ENCODE measurements at places on chromosomes 4 and X.

GRCh38 chr4:143402776-143403552 is 66.3 kb downstream of the GAB1 start:
- DNase-seq, result no peak

- DNase-seq, result no peak
Observed at GRCh38 chr4:8029689-8030088, 90.0 kb upstream of the AFAP1 start.

DNA sequence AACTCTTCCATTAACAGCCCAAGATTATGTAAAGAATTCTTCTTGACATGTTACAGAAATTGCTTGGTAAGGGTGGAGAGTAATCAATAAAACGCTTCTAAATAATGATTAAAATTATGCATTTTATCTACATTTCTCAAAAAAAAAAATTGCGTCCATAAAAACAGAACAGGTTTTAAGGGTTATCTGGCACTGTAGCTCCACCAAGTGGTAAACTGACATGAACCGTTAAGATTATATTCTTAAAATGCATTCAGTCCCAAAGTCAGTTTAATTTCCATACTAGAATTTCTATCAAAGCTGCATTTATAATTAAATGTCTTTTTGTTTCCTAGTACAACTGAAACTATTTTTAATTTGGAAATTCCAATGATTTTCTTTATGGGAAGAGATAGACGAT is 214.0 kb upstream of the UGT8 start:
- DNase-seq, result no peak

DNA sequence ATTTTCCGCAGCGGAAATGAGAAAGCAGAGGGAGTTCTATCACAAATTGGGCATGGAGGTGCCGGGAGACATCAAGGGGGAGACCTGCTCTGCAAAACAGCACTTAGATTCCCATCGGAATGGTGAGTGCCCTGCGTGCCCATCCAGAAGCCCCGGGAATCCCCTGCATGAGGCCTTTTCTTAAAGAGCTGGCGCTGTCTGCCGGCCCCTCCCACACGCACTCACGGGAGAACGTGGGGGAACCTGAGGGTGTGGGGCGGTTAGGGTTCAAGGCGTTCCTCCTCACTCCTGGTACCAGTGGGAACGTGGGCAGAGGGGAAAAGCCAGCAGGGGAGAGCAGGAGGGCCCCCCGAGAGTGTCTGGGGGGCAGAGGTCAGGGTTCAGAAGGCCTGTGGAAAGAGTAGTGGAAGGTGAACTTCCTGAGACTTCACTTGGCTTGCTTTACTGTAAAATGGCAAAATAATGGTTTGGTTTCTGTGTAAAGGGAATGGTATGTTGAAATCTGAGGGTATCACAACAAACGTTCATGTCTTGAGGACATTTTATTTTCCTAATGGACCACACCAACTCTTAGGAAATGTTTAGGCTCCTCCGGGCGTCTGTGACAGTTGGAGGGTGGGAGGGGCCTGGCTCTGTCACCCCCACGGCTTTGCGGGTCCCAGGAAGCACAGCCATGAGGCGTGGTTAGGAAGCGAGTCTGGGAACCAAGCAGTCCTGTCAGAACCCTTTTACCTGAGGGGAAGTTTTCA is 38.0 kb downstream of the PCGF3 start:
- no peak for DNase-seq

- peak; percentile 51 for DNase-seq
Observed at GRCh38 chr4:42655921-42656678, 805 bp downstream of the ATP8A1 start.

- no peak for DNase-seq
Observed at GRCh38 chrX:54030329-54030728, 13.9 kb downstream of the PHF8 start.

DNA sequence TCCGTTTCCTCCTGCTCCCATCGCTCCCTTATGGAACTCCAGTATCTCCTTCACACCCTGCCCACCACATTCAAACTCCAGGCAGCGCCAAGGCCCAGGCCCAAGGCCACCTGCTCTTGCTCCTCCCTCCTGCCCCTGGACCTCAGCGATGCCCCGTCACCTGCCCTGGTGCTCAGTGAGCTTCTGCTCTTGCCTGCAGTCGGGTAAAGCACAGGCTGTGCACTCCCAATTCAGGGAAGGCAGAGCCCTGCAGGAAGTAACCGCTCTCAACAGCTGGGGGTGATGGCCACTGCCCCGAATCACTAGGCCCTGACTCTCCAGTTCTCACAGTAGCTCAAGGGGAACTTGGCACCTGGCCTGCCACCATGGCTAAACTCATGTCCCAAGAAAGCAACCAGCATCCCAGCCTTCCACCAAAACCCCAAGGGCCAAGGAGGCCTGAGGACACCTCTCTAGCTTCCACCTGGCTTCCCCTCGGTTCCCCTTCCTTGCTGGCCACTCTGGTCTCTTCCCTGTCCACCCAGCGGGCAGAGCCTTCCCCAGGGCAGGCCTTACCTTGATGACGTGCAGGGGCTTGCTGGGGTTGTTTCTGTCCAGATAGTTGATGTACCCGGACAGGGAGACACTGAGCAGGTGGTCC is 29.3 kb downstream of the WDR1 start:
- no peak for DNase-seq

GRCh38 chr4:94451051-94451694 is 569 bp upstream of the PDLIM5 start:
- no peak for DNase-seq

DNA sequence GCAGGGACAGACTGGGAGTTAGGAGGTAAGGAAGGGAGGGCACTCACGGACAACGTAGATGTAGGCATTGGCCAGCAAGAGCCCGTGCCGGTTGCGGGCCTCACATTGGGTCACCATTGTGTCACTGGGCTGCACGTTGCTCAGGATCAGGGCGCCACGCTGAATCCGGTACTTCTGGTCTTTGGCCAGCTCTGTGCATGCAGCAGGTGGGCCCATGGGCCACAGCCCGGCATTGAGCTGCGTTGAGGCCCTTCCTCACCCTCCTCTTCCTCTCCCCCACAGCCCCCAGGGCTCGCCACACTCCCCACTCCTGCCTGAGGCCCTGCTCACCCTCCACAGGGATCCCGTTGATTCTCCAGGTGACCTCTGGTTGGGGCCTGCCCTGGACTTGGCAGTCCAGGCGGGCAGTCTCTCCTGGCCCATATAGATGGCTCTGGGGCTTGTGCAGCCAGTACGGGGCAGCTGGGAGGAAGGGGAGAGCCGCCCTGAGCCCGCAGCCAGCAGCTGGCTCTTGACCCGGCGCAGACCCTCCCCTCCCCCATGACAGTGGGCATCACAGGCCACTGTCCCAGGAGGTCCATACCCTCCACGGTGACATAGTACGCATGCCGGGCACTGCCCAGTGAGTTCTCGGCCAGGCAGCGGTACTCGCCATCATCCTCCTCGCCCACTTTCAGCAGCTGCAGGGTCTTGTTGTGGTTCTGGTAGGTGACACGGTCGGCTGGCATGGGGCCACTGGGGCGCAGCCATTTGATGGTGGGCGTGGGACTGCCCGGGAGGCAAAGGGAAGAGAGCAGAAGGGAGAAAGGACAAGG is 16.3 kb downstream of the L1CAM start:
- DNase-seq, result no peak

DNA sequence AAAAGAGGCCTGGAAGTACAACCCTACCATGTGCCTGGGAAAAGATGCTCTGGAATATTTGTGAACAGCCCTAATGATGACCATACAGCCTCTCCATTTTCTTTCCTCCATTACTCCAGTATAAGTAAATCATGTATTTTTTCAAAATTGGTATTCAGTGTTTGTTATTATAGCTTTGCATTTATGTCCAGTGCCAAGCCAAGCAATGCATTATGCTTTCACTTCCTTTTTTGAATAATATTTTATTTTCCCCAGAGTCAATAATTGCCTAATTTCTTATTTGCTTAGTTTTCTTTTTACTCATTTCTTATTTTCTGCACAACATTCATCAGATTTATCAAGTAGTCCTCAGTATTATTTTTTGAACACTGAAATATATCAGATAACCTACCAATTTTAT is 49.3 kb upstream of the EOLA2 start:
- DNase-seq, result no peak

GRCh38 chrX:17876135-17876534 is 15.0 kb upstream of the RAI2 start:
- DNase-seq, result no peak

- DNase-seq, result no peak
Observed at GRCh38 chrX:45198301-45198700, 2.4 kb downstream of the DIPK2B start.

- DNase-seq, result no peak
Observed at GRCh38 chr4:90943311-90943710, 816.1 kb downstream of the CCSER1 start.

- DNase-seq, result no peak
Observed at GRCh38 chrX:149984411-149984810, 46.1 kb upstream of the EOLA2 start.

DNA sequence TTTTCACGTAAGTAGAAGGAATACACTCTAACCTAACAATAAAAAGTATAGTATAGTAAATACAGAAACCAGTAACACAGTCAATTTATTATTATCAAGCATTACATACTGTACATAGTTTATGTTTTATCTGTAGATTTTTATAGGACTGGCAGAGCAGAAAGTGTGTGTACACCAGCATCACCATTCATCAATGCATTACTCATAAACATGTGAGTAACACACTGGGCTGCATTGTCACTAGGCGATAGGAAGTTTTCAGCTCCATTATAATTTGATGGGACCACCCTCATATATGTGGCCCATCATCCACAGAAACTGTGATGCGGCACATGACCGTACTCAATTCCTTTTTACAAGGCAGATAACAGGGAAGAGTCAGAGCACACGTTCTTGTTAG is 137.8 kb upstream of the RBPJ start:
- no peak for DNase-seq
